ENCODE measurements at places on chromosomes 4 and X.

- DNase-seq: peak; percentile 61
These were observed 237.5 kb downstream of the BCOR start for GRCh38 chrX:39859991-39860861.

DNA sequence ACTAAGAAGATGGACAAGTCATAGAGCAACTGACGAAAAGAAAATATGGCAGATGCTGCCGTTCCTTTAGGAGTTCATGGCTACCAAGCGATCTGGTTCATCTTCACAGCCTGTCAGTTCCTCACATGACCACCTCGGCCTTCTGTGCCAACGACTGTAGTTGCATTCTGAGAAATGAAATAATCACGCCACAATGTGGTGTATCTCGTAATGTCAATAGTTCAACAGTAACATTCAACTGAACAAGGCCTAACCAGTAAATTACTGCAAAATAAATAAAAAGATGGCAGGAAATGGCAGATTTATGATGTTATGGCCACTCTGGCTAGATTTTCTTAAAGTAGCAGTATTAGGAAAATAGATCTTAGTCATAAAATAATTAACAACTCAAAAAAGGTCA, 4.4 kb downstream of the GPRIN3 start:
- no peak for DNase-seq

DNA sequence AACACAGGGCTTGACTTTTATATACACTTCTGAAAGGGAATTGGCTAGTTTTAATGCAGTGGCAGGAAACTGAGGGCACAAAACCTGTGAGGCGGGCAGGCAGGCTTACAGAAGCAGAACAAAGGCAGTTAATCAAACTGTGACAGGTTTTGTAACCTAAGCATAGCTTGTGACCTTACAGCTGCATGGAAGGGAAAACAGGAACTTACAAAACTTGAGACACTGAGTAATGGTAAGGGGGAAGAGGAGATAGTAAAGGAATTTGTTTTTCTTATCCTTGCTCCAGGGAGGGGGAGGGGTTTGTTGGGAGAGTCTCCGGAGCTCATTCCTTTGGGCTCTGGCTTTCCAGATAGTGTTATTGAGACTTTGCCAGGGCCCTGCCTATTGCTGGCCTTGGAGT, 55.6 kb downstream of the SLITRK4 start:
- DNase-seq: no peak

GRCh38 chr4:48405924-48406323, 64.6 kb downstream of the SLAIN2 start:
- DNase-seq: no peak

- no peak for DNase-seq
These were observed 944 bp downstream of the FUNDC2 start for GRCh38 chrX:155027509-155028066.

DNA sequence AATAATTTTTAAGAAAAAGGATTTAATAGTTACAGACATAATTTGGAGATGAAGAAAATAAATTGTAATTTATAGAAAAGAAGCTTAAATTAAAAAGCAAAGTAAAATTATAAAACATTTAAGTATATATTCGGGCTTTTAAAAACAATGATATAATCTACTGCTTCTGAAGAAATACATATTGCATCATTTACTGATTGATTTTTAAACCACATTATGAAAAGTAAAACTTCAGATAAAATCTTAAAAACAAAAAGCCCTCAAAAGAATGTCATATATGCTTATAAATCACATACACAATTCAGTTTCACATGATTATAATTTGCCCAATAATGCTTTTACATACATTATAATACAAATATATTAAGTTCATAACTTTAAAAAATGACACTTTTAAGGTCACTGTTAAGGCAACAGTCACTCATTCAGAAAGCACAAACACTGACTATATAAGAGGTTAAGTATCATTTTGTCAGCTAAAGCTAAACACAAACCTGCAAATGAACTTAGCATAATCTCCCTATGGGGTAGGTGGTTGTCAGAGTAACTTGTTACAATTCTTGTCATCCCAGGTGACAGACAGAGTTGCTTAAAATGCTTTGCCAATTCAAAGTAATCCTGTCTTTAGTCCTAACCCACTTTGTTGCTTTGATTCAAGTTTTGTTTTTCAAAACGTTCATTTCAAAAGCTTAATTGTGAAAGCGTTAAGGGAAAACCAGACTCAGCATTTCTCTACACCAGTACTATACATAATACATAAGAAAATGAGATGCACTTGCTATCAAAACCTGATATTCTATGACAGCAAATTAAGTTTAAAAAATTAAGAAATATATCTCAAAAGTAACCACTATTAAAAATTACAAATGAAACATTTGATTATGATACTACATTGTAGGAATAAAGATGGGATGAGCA, 90.6 kb upstream of the MAB21L2 start:
- DNase-seq: no peak

DNA sequence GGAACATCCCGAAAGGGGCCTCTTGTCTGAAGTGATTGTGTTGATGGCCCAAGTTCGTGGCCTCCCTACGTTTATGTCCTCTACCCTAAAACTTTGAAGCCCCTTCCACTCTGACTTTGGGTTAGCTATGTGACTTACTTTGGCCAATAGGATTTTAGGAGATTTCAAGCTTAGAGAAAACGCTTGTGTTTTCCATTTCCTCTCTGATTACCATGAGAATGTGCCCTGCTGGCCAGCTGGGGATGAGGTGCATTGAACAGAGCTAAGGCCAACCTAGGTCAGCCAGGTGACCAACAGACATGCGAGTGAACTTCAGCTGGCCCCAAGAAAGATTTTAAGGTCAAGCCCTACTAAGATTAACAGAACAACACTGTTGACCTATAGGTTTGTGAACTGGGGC, 82.4 kb downstream of the SLC2A9 start:
- no peak for DNase-seq

DNA sequence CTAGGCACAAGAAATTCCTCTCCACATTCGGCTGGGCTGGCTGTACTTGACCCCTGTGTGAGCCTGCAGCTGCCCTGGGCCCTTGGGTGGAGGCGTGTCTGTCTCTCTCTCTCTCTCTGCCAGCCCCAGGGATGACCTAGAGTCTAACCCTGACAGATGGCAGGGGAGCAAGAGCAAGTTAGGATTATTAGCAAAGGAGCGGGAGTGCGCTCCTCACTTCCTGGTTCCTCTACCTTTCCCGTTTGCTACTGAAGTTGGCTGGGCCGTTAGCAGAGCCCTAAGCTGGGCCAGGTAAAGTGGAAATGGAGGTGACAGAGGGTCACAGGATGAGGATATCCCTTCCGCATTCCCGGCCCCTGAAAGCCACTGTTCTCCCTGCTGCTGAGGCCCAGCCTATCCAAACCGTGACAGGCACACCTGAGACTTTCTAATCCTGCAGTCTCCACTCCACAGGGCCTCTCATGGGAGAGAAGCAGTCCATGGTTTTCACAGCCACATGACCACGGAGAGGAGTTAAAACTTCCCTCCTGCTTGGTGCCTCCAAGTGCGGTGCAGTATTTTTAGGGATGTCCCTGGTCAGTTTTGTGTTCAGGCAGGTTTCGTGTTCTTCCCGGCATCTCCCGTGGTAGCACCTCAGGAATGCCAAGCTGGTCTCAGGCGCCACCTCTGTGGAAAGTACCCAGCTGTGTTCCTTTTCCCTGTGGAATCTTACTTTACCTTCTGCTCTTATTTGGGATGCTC, 79.3 kb downstream of the CLDN22 start:
- no peak for DNase-seq

GRCh38 chr4:80070880-80071603, 2.0 kb downstream of the ANTXR2 start:
- no peak for DNase-seq

All from GM10248 (cell line).